Left ventricle myocardium inferior (tissue), 1 donor: ENCODE measurements at places on chromosomes 4 and X.

DNA sequence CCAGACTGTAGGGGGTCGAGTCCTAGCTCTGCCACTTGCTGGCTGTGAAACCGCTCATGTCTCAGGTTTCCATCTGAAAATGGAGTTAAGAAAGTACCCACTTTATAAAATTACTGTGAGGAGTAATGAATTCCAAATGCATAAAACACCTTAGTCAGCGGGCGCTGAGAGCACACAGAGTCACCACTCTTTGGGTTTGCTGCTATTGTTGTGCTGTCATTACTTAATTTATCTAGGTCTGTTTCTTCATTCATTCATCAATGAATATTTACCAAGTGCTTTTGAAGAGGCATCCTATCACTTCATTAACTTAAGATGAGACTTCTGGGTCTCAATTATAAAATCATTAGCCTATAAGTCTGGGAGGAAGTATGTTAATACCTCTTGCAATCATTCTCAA lies 317.3 kb downstream of the FBXW7 start:
- no peaks in the 10 kb centered on the region for H3K4me1 ChIP-seq
- H3K27me3 ChIP-seq: no peaks in the 10 kb centered on the region
- no peak overlapping the region for H3K27ac ChIP-seq
- no peak overlapping the region for H3K4me3 ChIP-seq

DNA sequence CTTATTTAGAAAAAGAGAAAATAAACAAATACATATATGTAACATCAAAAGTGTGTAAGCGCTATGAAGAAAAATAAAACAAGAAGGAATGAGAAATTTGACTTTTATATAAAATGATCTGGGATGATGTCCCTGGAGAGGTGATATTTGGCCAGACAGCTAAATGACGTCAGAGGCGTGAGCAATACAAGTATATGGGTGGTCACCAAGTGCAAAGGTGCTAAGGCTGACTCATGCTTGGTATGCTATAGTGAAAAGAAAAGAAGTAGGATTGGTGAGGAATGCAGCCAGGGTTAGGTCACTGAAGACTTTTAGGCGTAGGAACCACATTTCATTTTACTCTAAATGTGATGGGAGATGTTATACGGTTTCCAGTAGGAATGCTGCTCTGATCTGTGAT lies 1049.1 kb upstream of the TENM3 start:
- no peak for DNase-seq
- H3K4me1 ChIP-seq: no peaks in the 10 kb centered on the region
- H3K27me3 ChIP-seq: no peaks in the 10 kb centered on the region
- no peak overlapping the region for H3K27ac ChIP-seq
- no peaks in the 10 kb centered on the region for H3K36me3 ChIP-seq
- H3K4me3 ChIP-seq: no peak overlapping the region

DNA sequence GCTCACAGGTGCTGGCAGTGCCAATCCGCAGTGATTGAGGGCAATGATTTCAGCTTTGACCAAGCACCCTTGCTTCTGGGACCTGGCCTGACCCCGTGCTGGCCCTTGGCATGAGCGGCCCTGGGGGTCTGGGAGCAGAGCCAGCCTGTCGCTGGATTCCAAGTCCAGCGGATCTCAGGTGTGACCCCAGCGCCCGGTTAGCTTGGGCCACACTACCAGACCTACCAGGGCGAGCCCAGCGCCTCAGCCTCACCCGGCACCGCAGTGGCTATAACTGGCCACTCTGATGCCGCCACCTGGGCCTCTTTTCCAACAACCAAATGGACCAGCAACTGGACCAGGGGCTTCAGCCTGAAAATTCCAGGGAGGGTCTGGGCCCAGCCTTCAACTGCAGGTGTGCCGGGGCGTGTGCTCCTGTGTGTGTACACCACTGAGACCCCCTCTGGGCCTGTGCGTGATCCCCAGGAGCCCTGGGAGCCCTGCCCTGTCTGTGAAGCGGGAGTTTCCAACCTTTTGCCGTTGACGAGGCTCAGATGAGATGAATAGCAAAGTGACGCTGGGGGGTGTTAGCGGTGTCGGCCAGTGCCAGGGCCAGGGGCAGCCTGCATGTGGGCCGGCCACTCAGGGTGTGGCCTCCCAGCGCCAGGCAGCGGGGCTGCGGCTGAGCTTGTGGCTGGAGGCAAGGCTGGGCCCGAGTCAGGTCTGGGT lies 658 bp downstream of the SH3TC1 start:
- H3K27me3 ChIP-seq: no peaks in the 10 kb centered on the region
- H3K4me3 ChIP-seq: peak overlapping the region; percentile 66
- peak overlapping the region; percentile 84 for H3K27ac ChIP-seq

- no peak overlapping the region for H3K27ac ChIP-seq
- no peaks in the 10 kb centered on the region for H3K4me1 ChIP-seq
- H3K27me3 ChIP-seq: no peaks in the 10 kb centered on the region
- no peaks in the 10 kb centered on the region for H3K36me3 ChIP-seq
- H3K4me3 ChIP-seq: no peak overlapping the region
Measured at GRCh38 chrX:66833426-66833825, 194.5 kb upstream of the EDA2R start.

- no peaks in the 10 kb centered on the region for H3K36me3 ChIP-seq
- no peak for DNase-seq
- no peaks in the 10 kb centered on the region for H3K4me1 ChIP-seq
- no peaks in the 10 kb centered on the region for H3K27me3 ChIP-seq
- no peak overlapping the region for H3K27ac ChIP-seq
- H3K4me3 ChIP-seq: no peak overlapping the region
Measured at GRCh38 chr4:64146030-64146429, 263.2 kb downstream of the TECRL start.

- no peaks in the 10 kb centered on the region for H3K4me1 ChIP-seq
- H3K4me3 ChIP-seq: no peak overlapping the region
- no peaks in the 10 kb centered on the region for H3K27me3 ChIP-seq
- no peak for DNase-seq
Measured at GRCh38 chrX:120536061-120536460, 24.7 kb downstream of the CUL4B start.
